ENCODE measurements at places on chromosomes 5 and 9.

DNA sequence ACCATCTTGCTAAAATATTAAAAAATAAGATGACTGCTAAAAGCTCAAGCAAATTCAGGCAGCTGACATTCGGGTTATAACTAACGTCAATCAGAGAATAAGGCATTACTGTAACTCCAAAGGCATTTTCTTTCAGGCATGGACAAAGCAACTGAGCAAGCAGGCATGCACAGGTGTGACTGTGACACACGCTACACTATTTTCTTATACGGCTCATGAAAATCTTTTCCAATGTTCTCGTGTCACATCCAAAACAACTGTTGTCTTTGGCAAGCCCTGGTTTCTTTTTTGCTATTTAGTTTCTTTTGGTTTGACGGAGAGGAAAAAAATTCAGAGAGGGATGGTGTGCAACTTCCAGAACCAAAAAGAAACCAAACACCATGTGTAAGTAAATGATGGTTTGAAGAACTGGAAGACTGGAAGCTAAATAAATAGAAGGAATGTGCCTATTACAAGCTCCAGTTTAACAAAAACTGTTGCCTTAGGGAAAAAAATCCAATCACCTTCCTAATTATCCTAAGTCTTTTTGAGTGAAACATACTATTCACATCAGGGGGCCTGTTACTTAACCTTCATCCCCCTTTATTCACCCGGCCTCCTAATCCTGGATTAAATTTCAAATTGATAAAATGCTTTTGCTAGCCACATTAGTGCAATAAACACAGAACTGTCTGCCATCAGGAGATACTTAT lies 277.6 kb downstream of the PSAT1 start:
- H3K36me3 ChIP-seq, result no peaks in the 10 kb centered on the region
- H3K27ac ChIP-seq, result no peak overlapping the region
- no peaks in the 10 kb centered on the region for H3K4me1 ChIP-seq
- no peak overlapping the region for H3K4me3 ChIP-seq
- DNase-seq, result no peak
- H3K27me3 ChIP-seq, result no peaks in the 10 kb centered on the region

DNA sequence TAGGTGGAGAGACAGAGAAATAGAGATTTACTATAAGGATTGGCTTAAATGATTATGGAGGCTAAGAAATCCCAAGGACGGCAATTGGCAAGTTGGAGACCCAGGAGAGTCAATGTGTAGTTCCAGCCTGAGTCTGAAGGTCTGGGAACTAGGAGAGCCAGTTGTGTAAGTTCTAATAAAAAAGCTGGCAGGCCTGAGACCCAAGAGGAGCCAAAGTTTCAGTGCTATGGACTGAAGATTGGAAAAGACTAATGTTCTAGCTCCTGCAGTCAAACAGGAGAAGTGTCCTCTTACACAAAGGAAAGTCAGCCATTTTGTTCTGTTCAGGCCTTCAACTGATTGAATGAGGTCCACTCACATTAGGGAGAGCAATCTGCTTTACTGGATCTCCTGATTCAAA lies 50.0 kb downstream of the NMUR2 start:
- no peaks in the 10 kb centered on the region for H3K27me3 ChIP-seq
- H3K36me3 ChIP-seq, result no peaks in the 10 kb centered on the region
- H3K4me1 ChIP-seq, result no peaks in the 10 kb centered on the region
- H3K27ac ChIP-seq, result no peak overlapping the region
- no peak overlapping the region for H3K4me3 ChIP-seq

DNA sequence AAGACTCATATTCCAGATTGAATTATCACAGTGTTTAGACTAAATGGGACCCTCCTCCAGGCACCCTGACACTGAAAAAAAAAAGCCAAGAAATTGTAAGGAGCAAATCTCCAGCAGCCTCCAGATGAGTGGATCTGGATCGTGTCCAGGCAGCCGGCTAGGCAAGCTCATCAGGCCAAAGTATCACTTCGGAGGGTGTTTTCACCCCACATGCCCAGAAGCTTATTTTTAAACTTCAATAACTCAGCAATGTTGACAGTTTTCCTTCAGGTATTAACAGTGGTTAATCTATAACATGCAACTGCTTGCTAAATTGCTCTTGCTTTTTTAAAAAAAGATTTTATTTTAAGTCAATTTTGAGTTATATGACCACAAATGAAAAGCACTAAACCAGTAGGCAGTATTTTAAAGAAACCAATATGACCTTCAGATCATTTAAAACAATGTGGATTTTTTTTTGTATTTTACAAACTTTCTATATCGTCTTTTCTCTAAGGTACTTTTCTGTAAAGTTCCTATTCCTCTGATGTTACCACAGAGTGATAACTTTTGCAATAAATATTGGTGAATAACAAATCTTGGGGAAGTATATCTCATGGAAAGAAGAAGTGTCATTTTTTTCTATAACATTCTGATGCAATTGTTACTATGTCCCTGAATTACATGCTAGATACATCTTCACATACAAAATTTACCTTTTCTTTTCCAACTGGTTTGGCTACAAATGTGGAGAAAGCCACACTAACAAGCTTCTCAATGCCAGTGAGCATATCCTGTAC lies 30.7 kb downstream of the ACOT12 start:
- no peak overlapping the region for H3K27ac ChIP-seq
- no peaks in the 10 kb centered on the region for H3K36me3 ChIP-seq
- no peaks in the 10 kb centered on the region for H3K27me3 ChIP-seq
- no peak overlapping the region for H3K4me3 ChIP-seq
- peak; percentile 14 for DNase-seq

- no peaks in the 10 kb centered on the region for H3K36me3 ChIP-seq
- H3K27ac ChIP-seq, result no peak overlapping the region
- H3K27me3 ChIP-seq, result no peaks in the 10 kb centered on the region
- no peak overlapping the region for H3K4me3 ChIP-seq
- H3K4me1 ChIP-seq, result peaks cover 27% of the 10 kb centered on the region
- DNase-seq, result no peak
These were observed 253.8 kb upstream of the POU5F2 start for GRCh38 chr5:93995126-93995621.

DNA sequence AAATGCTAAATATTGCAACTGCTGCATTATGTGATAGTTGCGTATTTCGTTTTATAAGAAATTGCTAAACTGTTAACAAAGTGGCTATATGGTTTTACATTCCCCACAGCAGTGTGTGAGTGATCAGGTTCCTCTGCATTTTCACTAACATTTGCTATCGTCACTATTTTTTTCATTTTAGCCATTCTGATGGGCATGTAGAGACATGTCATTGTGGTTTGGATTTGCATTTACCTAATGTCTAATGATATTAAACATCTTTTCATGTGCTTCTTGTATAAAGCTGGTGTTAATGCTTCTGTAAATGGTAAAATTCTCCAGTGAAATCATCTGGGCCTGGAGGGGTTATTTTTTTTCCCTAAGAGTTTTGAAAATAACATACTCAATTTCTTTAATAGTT lies 61.6 kb downstream of the ERCC6L2 start:
- H3K27me3 ChIP-seq, result no peaks in the 10 kb centered on the region
- H3K4me1 ChIP-seq, result no peaks in the 10 kb centered on the region
- peaks cover 54% of the 10 kb centered on the region for H3K36me3 ChIP-seq
- DNase-seq, result no peak

Measured in transverse colon (tissue), 4 donors.